ENCODE measurements at places on chromosomes 6 and 20.

DNA sequence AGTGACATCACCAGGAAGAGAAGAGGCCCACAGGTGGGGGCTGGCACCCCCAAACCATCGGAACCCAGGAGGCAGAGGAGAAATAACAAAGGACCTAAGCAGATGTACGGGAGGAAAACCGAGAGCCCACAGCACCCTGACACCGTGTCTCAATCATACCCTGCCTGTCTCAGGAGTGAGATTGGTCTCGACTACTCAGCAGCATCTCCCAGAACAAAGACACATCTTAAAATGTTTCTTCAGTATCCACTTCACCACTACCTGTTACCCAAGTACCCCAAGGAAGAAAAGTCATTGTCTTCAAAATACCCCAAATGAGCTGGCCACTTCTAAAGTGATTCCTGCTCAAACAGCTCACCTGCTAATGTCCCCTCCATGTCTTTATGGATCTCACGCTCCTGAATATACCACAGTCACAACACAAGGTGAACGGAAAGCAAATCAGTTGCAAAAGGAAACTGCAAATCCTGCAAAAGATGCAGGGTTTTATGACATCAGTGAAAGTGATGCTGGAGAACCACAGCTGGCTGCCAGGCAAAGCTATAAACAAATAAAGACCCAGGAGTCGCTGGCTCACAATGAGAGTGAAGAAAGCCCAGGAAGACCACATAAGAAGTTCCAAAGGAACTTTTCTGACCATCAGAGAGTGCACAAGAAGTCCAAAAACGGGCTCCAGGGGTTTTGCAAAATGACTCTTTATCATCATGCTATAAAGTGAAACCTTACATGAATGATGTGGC is 44.1 kb downstream of the PREX1 start:
- DNase-seq: peak; percentile 43

- peak; percentile 36 for DNase-seq
Observed at GRCh38 chr6:3850451-3851203, 1.5 kb downstream of the FAM50B start.

DNA sequence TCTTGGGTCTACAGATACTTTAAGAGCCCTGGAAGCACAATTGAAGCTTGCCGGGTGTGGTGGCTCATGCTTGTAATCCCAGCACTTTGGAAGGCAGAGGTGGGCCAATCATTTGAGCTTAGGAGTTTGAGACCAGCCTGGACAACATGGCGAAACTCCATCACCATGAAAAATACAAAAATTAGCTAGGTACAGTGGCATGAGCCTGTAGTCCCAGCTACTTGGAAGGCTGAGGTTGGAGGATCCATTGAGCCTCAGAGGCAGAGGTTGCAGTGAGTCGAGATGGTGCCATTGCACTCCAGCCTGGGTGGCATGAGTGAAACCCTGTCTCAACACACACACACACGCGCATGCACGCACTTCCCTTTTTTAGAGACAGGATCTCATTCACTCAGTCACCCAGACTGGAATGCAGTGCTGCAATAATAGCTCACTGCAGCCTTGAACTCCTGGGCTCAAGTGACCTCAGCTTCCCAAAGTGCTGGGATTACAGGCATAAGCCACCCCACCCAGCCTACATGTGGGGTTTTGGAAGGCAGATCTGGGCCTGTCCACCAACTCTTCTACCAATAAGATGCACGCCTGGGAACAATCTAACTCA is 182.5 kb upstream of the JARID2 start:
- DNase-seq: no peak

DNA sequence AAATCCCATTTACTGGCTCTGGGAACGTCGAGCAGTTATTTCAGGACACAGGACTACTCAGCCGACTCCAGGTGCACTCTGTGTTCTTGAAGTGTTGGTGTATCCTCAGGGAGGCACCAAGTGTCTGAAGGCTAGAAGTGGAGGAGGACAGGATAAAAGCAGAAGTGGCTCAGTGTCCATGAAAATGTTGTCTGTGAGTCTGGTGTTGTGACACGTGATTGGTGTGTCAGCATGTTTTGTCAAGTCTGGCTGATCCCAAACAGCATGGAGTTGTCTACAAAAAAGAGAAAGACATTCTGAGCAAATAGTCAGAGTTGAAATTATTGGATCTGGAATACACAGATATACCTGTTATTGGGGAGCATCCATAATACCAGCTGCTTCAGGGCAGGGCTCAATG is 30.3 kb downstream of the SCGN start:
- DNase-seq: no peak

- DNase-seq: no peak
Observed at GRCh38 chr6:24513602-24514001, 18.8 kb downstream of the ALDH5A1 start.

DNA sequence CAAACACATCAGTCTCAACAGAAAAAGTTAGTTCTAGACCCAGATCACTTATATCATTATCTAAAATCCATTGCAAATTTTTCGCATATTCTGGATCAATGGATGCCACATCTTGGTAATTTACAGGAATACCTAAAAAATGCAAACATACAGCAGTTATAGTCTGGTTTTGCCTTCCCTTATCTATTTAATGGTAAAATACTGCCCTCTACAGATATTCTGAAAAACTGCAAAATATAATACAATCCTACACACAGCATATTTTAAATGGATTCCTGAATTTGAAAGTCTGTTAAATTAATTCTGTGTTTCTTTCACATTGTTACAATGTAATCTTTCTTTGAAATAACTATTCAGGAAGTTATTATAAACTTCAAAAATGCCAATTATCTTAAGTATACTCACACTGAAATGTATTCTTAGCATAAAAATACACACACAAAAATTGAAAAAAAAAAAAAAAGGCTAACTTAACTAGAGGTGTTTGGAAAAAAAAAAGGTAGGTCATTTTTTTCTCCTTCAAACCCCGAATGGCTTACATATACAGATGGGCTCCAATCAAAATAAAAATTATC is 88.4 kb downstream of the HACE1 start:
- DNase-seq: no peak

- DNase-seq: no peak
Observed at GRCh38 chr6:149169761-149170511, 147.6 kb upstream of the TAB2 start.

- peak; percentile 70 for DNase-seq
Observed at GRCh38 chr20:47725248-47725973, 59.9 kb downstream of the SULF2 start.

- DNase-seq: no peak
Observed at GRCh38 chr20:38412877-38413577, 22.1 kb downstream of the SNHG17 start.

- DNase-seq: no peak
Observed at GRCh38 chr20:15831201-15831600, 742.0 kb downstream of the KIF16B start.

DNA sequence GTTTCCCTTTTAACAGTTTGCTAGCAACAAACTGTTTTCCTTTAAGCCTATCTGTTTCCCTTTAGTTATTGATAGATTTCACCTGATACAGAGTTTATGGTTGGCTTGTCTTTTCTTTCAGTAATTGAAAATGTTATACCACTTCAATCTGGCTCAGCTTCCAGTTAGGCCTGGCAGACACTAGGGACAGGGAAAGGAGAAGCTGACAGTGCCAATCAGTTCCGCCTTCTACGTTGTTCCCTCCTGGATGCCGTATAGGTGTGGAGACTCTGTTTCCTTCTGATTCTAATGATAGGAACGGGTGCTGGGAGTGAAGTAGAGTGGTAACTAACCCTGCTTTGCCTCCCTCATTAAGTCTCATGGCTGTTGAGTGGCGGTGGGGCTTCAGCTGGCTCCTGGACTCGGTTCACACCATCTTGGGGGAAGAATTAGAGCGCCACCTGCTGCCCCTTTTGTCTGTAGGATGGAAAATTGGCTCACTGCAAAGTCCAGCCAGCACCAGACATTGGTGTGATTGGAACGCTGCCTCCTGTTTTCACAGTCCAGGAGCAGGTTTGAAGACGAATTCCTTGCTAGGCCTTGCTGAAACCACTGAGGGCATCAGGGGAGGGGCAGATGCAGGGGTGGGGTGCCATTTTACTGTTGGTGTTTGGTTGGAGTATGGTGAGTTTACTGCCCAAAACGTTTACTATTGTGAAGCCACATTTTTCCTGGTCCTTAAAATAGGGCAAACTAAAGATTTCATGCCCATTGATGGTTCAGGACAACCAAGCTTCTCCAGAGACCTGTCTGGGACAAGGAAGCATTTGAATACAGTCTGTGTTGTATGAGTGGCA is 1729.5 kb downstream of the GRIK2 start:
- DNase-seq: no peak

All from stimulated activated CD8-positive, alpha-beta memory T cell treated with anti-CD3 and anti-CD28 coated beads, Interleukin-15, amount 100 ng/mL, for 48 hours (primary cell).